A549 treated with CpdA at 1 μM for 4 hours (cell line): ENCODE measurements at places on chromosomes 13 and 19. TPM values are rescaled to one million over a fixed set of nuclear protein-coding genes. Genes with fewer than 3 reads are reported as not detected.

Gene ZNF208
- total RNA-seq = not detected in 5 replicates

Gene POLR1D
- total RNA-seq = 148 to 181 TPM (median 159 TPM) in 5 replicates

Gene PLVAP
- total RNA-seq = not detected in 5 replicates

Gene SHISA2
- 0.01 TPM in 1 of 5 replicates, not detected in the others for total RNA-seq

Gene HCST
- 0.40 to 0.81 TPM (median 0.57 TPM) in 4 of 5 replicates, not detected in the other for total RNA-seq

Gene MAB21L1
- total RNA-seq = not detected in 5 replicates

Gene CEACAM20
- 0.08 TPM in 1 of 5 replicates, not detected in the others for total RNA-seq

Gene PCDH8
- total RNA-seq = not detected in 5 replicates

Gene KANK3
- 2.3 to 4.3 TPM (median 3.5 TPM) in 5 replicates for total RNA-seq

Gene ZNF470
- total RNA-seq = 1.4 to 1.8 TPM (median 1.6 TPM) in 5 replicates

Gene GNA15
- 0.05 to 0.17 TPM (median 0.12 TPM) in 3 of 5 replicates, not detected in the others for total RNA-seq

Gene RFPL4AL1
- total RNA-seq = not detected in 5 replicates

Gene MTUS2
- total RNA-seq = 0.01 TPM in 1 of 5 replicates, not detected in the others

Gene GZMM
- total RNA-seq = 0.46 to 0.57 TPM (median 0.47 TPM) in 4 of 5 replicates, not detected in the other

Gene TNFSF11
- total RNA-seq = not detected in 5 replicates

Gene BRME1
- 0.09 to 0.64 TPM (median 0.46 TPM) in 3 of 5 replicates, not detected in the others for total RNA-seq

Gene PPAN
- 41.6 to 62.8 TPM (median 53.8 TPM) in 5 replicates for total RNA-seq

Gene ZNF283
- total RNA-seq = 3.5 to 5.4 TPM (median 4.1 TPM) in 5 replicates

Gene MEIOSIN
- total RNA-seq = 0.05 to 0.16 TPM (median 0.06 TPM) in 4 of 5 replicates, not detected in the other

Gene DACH1
- not detected in 5 replicates for total RNA-seq

Gene LRRC8E
- 5.1 to 6.8 TPM (median 5.9 TPM) in 5 replicates for total RNA-seq

Gene NOTCH3
- 5.9 to 9.0 TPM (median 8.6 TPM) in 5 replicates for total RNA-seq

Gene PINLYP
- total RNA-seq = 0.15 to 0.50 TPM (median 0.27 TPM) in 4 of 5 replicates, not detected in the other

Gene PROZ
- total RNA-seq = not detected in 5 replicates

Gene CEACAM7
- total RNA-seq = 0.02 TPM in 1 of 5 replicates, not detected in the others

Gene NKG7
- not detected in 5 replicates for total RNA-seq

Gene RFPL4A
- total RNA-seq = 0.37 to 0.58 TPM (median 0.42 TPM) in 5 replicates

Gene ICAM4
- 0.10 to 0.20 TPM in 2 of 5 replicates, not detected in the others for total RNA-seq

Gene OR10H4
- total RNA-seq = not detected in 5 replicates

Gene ERICH6B
- not detected in 5 replicates for total RNA-seq

Gene SEMA6B
- 4.4 to 6.5 TPM (median 6.0 TPM) in 5 replicates for total RNA-seq

Gene ZNF433
- total RNA-seq = not detected in 5 replicates

Gene FXYD1
- total RNA-seq = 0.35 to 0.85 TPM (median 0.44 TPM) in 4 of 5 replicates, not detected in the other

Gene RGL3
- 1.3 to 2.4 TPM (median 1.8 TPM) in 5 replicates for total RNA-seq

Gene ZNF492
- total RNA-seq = not detected in 5 replicates

Gene SIGLEC10
- total RNA-seq = not detected in 5 replicates

Gene CABP5
- total RNA-seq = not detected in 5 replicates

Gene TMPRSS9
- 0.03 TPM in 1 of 5 replicates, not detected in the others for total RNA-seq

Gene CAPN12
- 4.8 to 7.1 TPM (median 5.9 TPM) in 5 replicates for total RNA-seq

Gene NKPD1
- total RNA-seq = 0.06 to 0.13 TPM (median 0.08 TPM) in 5 replicates

Gene SPATA13
- 6.5 to 8.1 TPM (median 7.2 TPM) in 5 replicates for total RNA-seq

Gene MUC16
- 0.02 to 0.08 TPM (median 0.03 TPM) in 5 replicates for total RNA-seq

Gene CYTH2
- 48.9 to 61.7 TPM (median 55.6 TPM) in 5 replicates for total RNA-seq

Gene OR7A5
- total RNA-seq = not detected in 5 replicates

Gene B3GNT3
- 3.5 to 4.5 TPM (median 3.9 TPM) in 5 replicates for total RNA-seq

Gene ONECUT3
- 0.01 TPM in 2 of 5 replicates, not detected in the others for total RNA-seq

Gene CCDC61
- 2.9 to 6.1 TPM (median 4.5 TPM) in 5 replicates for total RNA-seq

Gene GTF3A
- total RNA-seq = 92.7 to 102 TPM (median 98.3 TPM) in 5 replicates

Gene PTPRS
- total RNA-seq = 17.8 to 30.0 TPM (median 24.6 TPM) in 5 replicates
